ENCODE measurements at places on chromosomes 5 and 9.

GRCh38 chr5:40746703-40747102 is 9.1 kb downstream of the TTC33 start:
- no peak for DNase-seq

- no peak for DNase-seq
Observed at GRCh38 chr9:102845827-102846371, 149.2 kb upstream of the CYLC2 start.

DNA sequence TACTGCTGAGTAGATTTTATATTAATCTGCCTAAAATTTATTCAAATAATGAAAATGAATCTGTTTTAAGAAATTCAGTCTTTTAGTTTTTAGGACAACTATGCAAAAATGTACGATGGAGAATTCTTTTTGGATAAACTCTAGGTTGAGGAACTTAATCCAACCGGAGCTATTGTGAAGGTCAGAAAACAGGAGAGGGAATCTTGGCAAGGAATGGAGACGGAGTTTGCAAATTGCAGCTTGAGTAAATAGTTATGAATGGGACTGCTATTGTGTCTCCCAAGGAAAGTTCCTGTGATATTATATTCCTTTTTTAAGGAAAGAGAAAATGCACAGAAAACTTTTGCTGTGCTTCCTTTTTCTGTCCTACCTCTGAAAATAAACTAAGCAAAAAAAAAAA is 67.9 kb downstream of the IQGAP2 start:
- DNase-seq, result no peak

DNA sequence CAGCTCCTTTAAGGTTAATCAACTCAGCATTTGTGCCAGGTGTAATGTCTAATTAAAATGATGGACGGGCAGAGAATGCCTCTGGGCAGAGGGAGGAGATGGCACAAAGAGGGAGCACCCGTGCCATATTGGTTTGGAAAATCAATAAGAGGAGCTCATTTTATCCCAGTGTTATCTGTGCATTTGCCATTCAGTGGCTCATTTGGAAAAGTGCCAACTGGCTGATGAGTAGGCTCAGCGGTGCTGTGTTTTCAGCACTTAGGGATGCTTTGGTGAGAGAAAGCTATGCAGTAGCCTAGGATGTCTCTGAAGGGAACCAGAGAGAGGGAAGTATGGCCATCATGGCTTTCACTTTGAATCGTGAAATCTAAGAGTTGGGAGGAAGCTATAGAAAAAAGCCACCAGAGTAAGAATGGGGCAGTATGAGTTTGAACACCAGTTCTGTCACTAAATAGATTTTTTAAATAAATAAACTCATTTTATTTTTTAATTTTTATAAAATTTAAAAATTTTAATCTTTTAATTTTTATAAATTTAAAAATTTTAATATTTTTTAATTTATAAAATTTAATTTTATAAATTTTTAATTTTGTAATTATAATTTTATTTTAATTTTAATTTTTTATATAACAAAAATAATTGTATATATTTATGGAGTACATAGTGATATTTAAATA is 472.8 kb downstream of the BRINP1 start:
- DNase-seq, result no peak

DNA sequence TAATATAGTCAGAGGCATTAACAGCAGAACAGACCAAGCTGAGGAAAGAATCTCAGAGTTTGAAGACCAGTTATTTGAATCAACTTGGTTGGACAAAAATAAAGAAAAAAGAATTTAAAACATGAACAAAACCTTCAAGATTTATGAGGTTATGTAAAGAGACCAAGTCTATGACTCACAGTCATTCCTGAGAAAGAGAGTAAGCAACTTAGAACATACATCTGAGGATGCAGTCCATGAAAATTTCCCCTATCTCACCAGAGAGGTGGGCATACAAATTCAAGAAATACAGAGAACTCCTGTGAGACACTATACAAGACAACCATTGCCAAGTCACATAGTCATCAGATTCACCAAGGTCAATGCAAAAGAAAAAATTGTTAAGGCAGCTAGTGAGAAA is 17.4 kb upstream of the C9orf72 start:
- no peak for DNase-seq

- DNase-seq, result no peak
Observed at GRCh38 chr9:127025042-127025441, 97.4 kb downstream of the ANGPTL2 start.

DNA sequence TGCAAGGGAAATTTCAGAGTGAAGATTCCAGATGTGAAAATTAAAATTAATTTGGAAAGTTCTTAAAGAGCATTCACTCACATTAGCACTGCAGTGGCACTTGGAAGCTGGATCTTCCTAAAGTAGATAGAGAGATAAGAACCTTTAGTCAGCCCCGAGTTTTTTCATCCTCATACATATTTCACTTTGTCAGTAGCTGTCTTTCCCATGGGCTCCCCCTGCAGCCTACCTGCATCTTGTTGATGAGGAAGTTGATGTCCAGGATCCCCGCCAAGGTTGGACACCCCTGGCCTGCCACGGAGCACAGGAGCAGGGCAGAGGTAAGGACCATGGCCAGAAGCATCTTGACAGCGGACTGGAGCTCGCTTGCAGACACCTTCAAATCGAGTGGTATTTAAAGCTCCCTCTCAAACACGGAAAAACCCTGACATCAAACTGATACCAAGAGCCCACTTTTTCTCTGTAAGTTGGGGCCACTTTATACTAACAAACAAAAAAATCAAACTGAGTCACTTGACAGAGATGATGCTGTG is at the start of gene IL9:
Gene IL9, minus strand, starts transcription at position 368 of the 533 bp plus-strand sequence. Its CDS starts 25 bp downstream, at position 343.
- DNase-seq, result no peak

DNA sequence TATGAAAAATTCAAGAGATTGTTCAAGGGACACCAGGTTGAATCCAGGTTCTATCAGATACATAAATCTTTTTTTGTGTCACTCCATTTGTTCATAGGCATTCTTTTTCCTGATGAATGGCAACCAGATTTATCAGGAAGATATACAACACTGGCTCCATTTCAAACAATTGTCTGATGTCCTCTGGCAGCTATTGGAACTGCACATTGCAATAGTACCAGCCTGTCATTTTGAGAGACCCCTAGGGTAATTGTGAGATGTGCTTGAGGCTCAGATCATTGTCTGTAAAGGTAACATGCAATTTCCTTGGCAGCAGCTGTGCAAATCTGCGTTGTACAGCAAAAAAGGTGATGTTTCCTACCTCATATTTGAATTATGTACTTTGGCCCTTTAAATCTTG is 25.9 kb downstream of the KCTD16 start:
- DNase-seq, result no peak

DNA sequence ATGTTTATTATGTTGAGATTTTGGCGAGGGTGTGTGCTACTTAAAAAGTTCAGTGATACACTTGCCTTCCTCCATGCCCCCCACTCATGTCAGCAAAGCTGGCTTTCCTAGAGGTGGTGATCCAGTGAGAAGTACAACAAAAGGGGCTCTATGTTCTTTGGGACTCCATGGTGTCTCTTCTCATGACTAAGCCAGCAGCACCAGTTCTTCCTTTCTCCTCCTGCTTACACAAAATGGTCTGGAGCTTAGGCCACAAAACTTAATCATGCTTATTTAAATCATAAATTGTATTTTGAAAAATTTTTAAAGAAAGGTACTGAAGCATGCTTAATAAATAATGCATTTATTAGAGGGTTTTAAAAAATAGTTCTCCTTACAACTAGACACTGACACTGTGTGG is 22.4 kb downstream of the MOCS2 start:
- no peak for DNase-seq

DNA sequence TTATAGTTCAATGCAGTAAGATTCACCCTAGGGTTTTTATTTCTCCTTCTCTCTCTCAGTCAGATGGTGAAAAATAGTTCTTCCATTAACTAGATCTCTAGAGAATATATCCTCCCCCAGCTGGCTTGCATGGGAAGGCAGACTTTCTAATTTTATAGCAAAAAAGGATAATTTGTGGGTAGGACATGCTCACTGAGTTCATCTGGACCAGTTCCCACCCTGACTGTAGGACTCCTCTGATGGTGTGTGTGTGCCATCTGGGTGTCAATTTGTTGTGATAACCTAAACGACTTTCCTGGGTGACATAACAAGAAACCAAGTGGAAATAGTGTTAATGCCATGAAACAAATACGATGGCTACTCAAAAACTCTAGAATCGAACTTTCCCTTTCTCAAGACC is 44.9 kb downstream of the APBA1 start:
- DNase-seq, result no peak

DNA sequence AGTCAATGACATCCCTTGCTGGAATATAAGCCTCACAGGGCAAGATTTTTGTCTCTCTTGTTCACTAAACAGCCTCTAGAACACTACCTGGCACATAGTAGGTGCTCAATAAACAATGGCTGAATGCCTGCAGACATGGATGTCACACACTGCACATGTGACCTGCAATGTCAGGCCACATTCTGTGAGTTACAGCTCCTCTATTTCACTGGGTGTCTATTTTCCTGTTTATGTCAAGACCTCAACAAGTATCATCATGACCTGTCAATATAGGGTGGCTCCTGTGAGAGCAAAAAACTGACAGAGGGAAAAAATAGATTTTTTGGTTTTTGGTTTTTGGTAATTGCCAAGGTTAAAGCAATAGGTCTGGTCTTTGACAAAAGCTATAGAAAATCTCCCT is 144.6 kb upstream of the KLF9 start:
- no peak for DNase-seq

- peak; percentile 9 for DNase-seq
Observed at GRCh38 chr9:131478421-131478868, 24.3 kb upstream of the POMT1 start.

Data from NCI-H526 treated with DMSO at 0.1 percent for 48 hours (cell line).